ENCODE measurements at places on chromosomes 3 and 15. TPM values are rescaled to one million over a fixed set of nuclear protein-coding genes. Genes with fewer than 3 reads are reported as not detected.

The CHRNA7 gene
- 0.28 TPM for total RNA-seq

The TGFBR2 gene
- 52.0 TPM for total RNA-seq

The LNP1 gene
- total RNA-seq, result 3.1 TPM

The GPR171 gene
- not detected for total RNA-seq

The GOLGA6D gene
- total RNA-seq, result not detected

The NDUFB4 gene
- 271 TPM for total RNA-seq

The A4GNT gene
- not detected for total RNA-seq

Data from airway epithelial cell (primary cell).